Right hindlimb (tissue), 1 donor: ENCODE measurements at places on chromosomes 11 and 22.
A peak's percentile ranks its signal among the peaks of the same experiment; 100 is the strongest.

- DNase-seq: no peak
These were observed 122.1 kb downstream of the ENTHD1 start for GRCh38 chr22:39771486-39771885.

DNA sequence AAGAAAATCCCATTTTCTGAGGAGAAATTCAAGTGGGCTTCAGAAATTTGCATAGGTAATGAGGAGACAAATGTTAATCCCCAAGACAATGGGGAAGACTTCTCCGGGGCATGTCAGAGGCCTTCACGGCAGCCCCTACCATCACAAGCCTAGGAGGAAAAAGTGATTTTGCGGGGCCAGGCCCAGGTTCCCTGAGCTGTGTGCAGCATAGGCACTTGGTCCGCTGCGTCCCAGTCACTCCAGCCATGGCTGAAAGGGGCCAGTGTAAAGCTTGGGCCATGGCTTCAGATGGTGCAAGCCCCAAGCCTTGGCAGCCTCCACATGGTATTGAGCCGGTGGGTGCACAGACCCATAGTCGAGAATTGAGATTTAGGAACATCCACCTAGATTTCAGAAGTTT is 570.7 kb downstream of the KCNA4 start:
- DNase-seq: no peak

- no peak for DNase-seq
These were observed 221.4 kb downstream of the DBX1 start for GRCh38 chr11:19938866-19939265.

DNA sequence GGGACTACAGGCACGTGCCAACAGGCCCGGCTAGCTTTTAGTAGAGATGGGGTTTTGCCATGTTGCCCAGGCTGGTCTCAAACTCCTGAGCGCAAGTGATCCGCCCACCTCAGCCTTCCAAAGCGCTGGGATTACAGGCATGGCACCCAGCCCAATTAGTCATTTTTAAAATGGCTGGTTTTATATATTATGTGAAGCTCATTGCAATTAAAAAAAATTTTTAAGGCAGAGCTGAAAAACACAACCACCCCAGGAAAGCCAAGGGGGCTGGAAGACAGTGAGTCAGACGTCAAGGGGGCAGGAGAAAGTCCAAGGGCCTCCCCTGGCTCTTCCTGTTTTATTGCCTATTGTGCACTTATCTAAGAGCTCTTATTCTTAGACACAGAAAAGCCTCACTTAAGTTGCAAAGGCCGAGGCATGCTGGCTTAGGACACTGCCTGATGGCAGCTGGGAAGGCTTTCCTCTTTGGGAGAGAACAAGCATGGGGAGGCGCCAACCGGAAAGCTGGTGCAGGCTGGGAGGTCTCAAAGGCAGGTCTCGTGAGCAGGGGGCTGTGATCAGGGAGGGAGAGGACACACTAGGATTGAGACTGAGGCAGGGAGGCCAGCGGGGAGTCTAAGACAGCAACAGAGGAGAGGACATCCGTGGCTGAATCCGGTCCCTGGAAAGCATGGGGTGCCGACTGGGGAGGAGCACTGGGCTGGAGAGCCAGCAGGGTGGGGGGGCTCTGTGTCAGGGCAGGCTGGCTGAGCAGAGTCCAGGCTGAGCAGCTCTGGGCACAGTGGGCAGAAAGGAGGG is 11.1 kb upstream of the OSM start:
- peak; percentile 39 for DNase-seq

- no peak for DNase-seq
These were observed 69.7 kb downstream of the PRMT3 start for GRCh38 chr11:20457001-20457799.

- no peak for DNase-seq
These were observed 193.1 kb upstream of the PITPNB start for GRCh38 chr22:28112190-28112544.

DNA sequence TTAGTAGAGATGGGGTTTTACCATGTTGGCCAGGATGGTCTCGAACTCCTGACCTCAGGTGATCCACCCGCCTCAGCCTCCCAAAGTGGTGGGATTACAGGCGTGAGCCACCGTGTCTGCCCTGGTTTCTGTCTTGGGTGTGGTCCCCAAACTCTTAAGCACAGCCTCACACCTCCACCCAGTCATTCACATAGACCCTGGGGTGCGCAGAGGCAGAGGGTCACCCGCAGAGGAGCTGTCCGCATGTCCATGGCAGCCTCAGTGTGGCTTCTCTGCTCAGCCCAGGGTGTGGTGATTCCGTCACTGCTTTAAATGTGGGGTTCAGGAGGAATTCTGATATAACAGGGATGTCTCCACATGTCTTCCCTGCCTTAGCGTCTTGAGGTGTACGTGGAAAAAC is 48.5 kb upstream of the PRODH start:
- no peak for DNase-seq

DNA sequence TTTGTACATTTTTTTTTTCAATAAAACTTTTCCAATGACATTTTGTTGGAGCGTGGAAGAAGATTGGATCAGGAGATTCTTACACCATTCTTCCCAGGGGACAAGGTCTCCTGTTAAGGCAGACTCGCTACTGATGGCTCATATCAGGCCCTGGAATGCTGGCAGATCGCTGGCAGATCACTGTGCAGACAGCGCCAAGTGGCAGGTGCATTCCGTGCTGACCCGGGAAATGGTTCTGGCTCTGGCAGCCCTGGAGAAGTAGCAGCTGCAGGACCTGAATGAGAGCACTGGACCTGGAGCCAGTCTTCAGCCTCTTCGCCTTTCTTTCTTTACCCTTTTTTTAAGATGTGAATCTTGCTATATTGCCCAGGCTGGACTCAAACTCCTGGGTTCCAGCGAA is 10.7 kb downstream of the SERPINH1 start:
- DNase-seq: no peak

- no peak for DNase-seq
These were observed 99.3 kb downstream of the FDX1 start for GRCh38 chr11:110529043-110529442.

GRCh38 chr11:46987183-46987582 is 50.6 kb downstream of the CSTPP1 start:
- DNase-seq: no peak

GRCh38 chr22:33605221-33605620 is 315.1 kb downstream of the LARGE1 start:
- no peak for DNase-seq

DNA sequence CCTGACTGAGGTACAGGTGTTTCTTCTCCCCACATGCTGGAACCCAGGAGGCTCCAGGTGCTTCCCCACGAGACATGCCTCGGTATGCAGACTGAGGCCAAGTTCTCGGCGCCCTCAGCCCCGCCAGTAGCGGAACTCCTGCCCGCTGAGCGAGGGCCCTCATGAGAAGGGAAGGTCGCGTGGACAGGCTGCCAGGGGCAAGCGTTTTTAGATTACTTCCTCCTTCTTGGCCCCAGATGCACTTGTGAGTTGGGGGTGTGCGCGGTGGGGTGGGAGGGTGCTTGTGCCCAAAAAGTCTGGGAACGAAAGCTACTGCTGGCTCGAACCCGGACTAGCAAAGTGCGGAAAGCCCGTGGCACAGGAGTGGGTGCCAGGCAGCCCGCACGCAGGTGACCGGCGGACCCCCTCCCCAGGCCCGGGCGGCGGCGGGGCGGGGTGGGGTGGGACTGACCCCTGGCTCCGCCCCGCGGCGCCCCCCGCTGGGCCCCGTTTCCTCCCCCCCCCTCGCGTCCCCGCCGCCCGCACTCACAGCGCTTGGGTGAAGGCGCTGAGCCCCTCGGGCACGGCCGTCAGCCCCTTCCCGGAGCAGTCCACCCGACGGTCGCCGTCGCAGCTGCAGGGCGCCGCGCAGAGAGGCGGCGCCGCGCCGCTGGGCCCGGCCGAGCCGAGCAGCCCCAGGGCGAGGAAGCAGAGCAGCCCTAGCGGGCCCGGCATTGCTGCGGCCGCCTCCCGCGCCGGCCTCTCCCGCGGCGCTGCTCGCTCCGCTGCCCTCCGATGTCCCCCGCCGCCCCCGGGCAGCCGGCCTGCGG is 797 bp downstream of the LGR4 start:
- peak; percentile 69 for DNase-seq
